SK-N-SH treated with all-trans-retinoic acid at 6 μM for 48 hours (cell line): ENCODE measurements at places on chromosomes 4 and X.

- ATAC-seq = no peak
Observed at GRCh38 chr4:151538963-151539362, 130.0 kb downstream of the FHIP1A start.

DNA sequence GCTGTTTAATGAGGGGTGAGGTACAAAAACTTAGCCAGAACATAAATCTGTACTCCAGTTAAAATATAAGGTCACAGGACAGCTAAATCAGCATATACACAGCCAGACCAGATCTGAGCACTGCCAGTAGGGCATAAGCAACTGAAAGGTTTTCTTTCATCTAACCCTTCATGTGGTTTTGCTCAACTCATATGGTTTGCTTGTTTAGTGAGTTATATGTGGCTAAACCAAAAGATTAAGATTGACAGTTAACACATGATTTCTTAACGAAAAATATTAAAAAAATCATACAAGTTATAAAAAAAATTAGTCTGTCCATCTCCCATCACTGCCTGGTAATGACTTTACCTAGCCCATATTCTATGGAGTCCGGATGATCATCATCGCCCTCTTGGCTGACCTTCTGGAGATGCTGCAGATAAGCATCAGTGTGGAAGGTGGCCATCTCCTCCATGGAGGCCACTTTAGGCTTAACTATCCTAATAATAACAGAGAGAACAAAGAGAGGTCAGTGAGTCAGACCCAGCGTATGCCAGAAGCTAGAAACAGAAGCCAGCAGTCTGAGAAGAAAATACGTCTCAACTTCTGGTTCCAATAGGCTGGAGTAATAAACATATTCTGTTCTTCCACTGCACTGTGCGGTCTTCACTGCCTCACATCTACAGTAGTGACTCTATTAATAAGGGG, 4.1 kb downstream of the HDAC8 start:
- no peak for ATAC-seq

- no peak for ATAC-seq
Observed at GRCh38 chr4:51836549-51836948, 6.4 kb upstream of the DCUN1D4 start.

GRCh38 chr4:6942238-6942800, 32.7 kb downstream of the TBC1D14 start:
- peak; percentile 94 for ATAC-seq

DNA sequence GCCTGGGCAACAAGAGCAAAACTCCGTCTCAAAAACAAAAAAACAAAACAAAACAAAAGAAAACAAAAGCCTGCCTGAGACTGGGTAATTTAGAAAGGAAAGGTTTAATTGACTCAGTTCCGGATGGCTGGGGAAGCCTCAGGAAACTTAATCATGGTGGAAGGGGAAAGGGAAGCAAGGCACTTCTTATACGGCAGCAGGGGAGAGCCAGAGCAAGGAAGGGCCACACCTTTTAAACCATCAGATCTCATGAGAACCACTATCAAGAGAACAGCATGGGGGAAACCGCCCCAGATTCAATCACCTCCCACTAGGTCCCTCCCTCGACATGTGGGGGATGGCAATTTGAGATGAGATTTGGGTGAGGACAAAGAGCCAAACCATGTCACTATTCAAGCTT, 122.2 kb downstream of the UBE2K start:
- no peak for ATAC-seq

DNA sequence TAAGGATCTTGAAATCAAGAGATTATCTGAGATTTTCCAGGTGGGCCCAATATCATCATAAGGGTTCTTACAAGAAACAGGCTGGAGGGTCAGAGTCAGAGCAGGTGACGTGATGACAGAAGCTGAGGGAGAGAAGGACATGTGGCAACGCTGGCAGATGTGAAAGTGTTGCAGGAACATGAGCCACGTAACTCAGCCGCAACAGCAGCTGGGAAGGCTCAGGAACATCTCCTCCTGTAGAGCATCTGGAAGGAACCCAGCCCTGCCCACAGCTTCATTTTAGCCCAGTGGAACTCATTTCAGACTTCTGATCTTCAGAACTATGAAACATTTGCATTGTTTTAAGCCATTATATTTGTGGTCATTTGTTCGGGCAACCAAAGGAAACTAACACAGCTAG, 156.3 kb upstream of the VEGFC start:
- ATAC-seq = peak; percentile 29; the same call in 1 of the 3 replicates

- no peak for ATAC-seq
Observed at GRCh38 chrX:8728932-8729535, 2.9 kb downstream of the ANOS1 start.

- ATAC-seq = no peak
Observed at GRCh38 chr4:38097818-38098217, 137.6 kb downstream of the PTTG2 start.

DNA sequence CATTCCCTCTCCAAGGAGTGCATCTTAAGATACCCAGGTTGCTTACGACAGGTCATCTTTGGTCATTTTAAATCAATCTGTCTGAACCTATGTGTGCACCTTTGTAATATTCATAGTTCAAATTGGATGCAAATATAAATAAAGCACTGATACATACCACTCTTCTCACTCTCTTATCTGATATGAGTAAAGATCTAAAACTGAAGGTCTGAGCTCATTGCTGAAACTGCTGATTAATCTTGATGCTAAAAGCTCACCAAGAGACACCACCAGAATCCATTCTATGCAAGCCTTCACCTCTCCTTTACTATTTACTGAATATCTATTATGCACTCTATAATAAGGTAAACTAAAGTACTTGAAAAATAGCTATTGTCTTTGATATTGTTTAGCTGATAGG, 16.6 kb downstream of the HSD17B13 start:
- ATAC-seq = no peak

- no peak for ATAC-seq
Observed at GRCh38 chr4:122617597-122618593, 3.0 kb downstream of the IL21 start.

DNA sequence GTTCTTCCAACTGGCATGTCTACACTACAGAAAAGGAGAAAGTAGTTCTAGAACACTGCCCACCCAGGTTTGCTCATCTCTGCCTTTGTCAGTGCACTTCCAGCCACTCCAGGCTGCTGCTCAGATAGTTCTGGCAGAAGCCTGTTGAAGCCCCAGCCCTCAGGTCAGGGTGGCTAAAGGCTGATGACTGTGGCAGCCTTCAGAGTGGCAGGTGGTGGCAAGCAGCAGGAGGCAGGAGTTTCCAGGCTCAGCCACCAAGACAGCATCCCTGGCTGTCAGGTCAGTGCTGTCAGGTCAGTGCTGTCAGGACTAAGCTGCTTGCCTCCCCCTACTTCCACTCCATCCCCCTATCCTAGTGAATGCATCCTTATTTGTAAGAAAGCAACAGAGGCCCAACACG, 100.4 kb downstream of the MAMLD1 start:
- no peak for ATAC-seq

- ATAC-seq = peak; percentile 24; the same call in 1 of the 3 replicates
Observed at GRCh38 chr4:173807347-173807746, 277.3 kb upstream of the HAND2 start.

DNA sequence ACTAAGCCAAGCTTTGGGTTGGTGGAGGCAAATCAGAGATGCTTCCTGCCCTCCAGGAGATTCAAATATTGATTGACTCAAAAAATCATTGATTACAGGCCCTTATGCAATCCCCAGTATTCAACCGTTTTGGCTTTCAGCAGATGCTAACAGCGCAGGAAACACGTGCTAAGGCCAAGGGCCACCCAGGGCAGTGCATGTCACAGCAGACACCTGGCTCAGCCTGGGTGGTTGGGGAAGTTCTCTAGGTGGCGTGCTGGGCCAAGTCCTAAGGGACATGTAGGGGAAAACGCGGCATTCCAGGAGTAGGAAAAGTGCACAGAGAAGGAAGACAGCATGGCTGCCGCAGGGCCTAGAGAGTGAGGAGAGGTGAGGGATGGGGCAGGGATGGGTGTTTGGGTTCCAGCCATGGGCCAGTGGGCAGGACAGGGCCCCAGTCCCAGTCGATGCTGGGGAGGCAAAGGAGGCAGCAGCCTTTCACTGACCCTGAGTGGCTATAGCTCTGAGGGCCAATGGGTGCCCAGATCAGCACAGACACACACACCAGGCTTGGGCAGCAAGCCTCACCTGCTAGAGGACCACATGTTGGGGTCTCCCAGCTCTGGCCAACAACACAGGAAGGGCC, 239.1 kb downstream of the EVC2 start:
- ATAC-seq = no peak
